ENCODE measurements at places on chromosomes 2 and 18. TPM values are rescaled to one million over a fixed set of nuclear protein-coding genes. Genes with fewer than 3 reads are reported as not detected.

Gene PAPOLG
- 13.0 TPM for total RNA-seq

Gene MARCHF4
- total RNA-seq: 1.9 TPM

Gene PROM2
- total RNA-seq: 2.4 TPM

Gene ASAP2
- total RNA-seq: 11.3 TPM

Gene C2orf15
- 1.7 TPM for total RNA-seq

Gene EVX2
- 1.2 TPM for total RNA-seq

Gene CACNB4
- total RNA-seq: 40.2 TPM

Gene ARHGAP28
- total RNA-seq: 41.2 TPM

Gene CAPN14
- 0.96 TPM for total RNA-seq

Gene DIPK1C
- 3.1 TPM for total RNA-seq

DNA sequence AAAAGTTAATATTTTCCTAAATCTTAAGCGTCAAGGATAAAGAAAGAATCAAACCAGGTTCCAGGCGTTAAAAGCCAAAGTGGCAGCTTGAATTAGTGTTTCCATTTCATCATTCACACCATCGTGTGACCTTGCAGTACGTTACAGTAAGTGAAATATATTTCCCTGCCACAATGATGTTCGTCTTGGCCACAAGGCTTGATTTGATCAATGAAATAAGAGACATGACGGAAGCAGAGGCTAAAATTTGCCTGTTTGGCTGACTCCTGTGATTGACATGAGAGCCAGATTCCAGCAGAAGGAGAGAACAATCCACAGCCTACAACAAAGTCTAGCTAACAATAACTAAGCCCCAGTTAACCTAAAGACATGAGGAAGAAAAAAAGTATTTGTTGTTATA lies 62.0 kb downstream of the ASXL2 start:
- DNase-seq: no peak

- no peak for DNase-seq
Measured at GRCh38 chr2:127181851-127182250, 38.2 kb downstream of the CYP27C1 start.

GRCh38 chr2:239025096-239025801 lies 177.4 kb downstream of the TWIST2 start:
- DNase-seq: peak; percentile 95

DNA sequence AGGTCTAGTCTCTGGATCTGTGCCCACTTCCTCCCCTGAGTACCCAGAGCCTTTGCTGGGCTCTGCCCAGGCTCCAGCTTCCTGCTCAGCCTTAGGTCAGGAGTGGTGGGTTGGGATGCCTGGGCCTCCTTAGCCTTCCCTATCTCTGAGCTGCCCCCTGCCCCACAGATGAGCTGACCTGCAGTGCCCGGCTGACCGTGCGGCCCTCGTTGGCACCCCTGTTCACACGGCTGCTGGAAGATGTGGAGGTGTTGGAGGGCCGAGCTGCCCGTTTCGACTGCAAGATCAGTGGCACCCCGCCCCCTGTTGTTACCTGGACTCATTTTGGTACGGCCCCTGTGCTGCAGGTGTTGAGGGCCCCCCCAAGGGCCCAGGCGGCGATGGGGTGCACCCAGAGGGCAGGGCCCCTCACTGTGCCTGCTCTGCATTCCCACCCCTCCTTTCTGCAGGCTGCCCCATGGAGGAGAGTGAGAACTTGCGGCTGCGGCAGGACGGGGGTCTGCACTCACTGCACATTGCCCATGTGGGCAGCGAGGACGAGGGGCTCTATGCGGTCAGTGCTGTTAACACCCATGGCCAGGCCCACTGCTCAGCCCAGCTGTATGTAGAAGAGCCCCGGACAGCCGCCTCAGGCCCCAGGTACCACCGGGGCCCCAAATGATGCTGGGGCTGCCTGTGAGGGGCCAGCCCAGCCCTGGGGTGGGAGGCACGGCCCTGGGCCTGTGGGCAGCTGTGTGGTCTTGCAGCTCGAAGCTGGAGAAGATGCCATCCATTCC lies 30.1 kb upstream of the GMPPA start:
- no peak for DNase-seq

GRCh38 chr2:155839436-155839835 lies 493.1 kb downstream of the NR4A2 start:
- DNase-seq: peak; percentile 9

GRCh38 chr2:231820786-231821303 lies 34.6 kb downstream of the COPS7B start:
- DNase-seq: no peak

- no peak for DNase-seq
Measured at GRCh38 chr2:209463226-209463625, 39.4 kb downstream of the MAP2 start.

DNA sequence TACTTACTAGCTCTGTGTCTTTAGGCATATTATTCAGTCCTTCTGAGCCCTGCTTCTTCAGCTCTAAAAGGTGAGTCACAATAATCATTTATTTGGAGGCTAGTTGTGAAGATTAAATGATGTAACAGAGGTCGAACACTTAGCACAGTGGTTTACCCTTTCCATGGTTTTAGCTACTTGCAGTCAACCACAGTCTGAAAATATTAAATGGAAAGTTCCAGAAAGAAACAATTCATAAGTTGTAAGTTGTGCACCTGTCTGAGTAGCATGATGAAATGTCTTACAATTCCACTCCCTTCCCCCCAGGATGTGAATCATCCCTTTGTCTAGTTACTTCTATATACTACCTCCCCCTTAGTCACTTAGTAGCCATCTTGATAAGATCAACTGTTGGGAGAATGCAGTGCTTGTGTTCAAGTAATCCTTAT lies 217.6 kb upstream of the THUMPD2 start:
- DNase-seq: no peak

- DNase-seq: no peak
Measured at GRCh38 chr2:71389384-71390072, 57.9 kb downstream of the ZNF638 start.

- peak; percentile 52 for DNase-seq
Measured at GRCh38 chr2:176079831-176080539, 3.8 kb downstream of the EVX2 start.

DNA sequence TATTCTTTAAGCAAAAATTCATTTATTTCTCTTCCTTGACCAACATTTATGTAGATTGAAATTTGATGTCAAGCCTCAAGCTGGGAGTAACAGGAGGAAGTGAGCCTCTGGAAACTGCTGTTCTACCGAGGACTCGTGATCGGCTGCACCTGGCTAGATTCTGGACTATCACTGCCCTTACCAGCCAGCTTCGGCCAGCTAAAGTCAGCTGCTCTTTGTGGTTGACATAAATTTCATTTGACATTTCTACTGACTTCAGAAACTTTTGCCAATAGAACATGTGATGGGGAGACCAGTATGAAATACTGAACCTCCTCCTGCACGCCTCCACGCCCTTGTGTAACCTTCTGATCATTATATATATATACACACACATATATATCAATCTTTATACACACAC lies 74.2 kb upstream of the RGPD5 start:
- no peak for DNase-seq

GRCh38 chr2:199434555-199434954 lies 23.2 kb downstream of the SATB2 start:
- DNase-seq: no peak

GRCh38 chr18:46810481-46811000 lies 53.7 kb upstream of the ST8SIA5 start:
- DNase-seq: no peak

DNA sequence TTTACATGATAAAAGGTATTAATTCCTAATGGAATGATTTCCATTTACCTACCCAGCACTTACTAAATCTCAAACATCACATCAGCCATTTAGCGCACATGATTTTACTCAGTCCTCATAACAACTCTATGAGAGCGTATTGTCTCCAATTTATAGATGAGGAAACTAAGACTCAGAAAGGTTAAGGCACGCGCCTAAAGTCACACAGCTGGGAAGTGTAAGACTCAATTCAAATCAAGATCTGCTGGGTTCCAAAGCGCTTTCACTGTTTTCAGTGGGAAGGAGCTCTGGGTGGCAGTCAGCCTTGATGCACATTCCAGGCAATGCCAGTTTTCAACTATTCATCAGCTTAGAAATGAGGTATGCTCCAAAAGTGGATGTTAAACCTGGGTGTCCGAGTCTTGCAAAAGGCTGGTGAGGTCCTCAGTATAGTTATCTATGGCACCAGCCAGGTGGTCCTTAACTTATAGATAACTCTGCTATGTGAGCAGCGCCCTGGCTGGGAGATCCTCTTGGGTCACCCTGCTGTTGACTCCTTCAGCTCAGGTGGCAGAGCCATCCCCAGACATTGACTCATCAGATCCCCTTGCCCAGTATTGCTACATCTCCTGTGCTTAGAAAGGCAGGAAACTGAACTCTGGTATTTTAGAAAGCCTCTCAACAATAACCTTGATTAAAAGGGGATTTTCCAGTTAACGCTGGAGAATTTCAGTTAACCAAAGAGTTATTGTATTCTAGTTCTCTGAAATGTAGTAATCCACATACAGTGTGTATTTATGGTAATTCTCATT lies 47.1 kb downstream of the SLC4A1AP start:
- DNase-seq: no peak

GRCh38 chr2:218292048-218293014 lies at the start of gene TMBIM1:
TMBIM1 (minus strand) TSS chr2:218292503; CDS start chr2:218282141, 10,362 bp downstream.
- peak; percentile 84 for DNase-seq

DNA sequence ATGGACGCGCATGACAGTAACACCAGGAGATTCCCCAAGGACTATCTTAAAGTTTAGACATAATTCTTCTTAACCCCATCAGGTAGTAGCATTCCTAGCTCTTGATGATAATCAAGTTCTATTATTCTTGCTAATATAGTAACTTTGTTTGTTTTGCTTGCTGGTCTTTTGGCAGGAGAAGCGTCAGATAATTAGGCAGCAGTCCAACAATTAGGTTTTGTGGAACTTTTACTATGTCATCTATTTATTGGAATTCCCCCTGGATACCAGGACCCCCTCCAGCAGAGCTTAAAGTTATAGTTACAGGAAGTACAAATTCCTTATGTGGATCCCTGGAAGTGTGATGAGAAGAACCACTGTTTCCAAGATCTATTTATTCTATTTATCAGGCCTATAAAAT lies 1138.0 kb upstream of the FAM98A start:
- DNase-seq: no peak

- DNase-seq: no peak
Measured at GRCh38 chr2:46852598-46852997, 63.0 kb downstream of the MCFD2 start.

DNA sequence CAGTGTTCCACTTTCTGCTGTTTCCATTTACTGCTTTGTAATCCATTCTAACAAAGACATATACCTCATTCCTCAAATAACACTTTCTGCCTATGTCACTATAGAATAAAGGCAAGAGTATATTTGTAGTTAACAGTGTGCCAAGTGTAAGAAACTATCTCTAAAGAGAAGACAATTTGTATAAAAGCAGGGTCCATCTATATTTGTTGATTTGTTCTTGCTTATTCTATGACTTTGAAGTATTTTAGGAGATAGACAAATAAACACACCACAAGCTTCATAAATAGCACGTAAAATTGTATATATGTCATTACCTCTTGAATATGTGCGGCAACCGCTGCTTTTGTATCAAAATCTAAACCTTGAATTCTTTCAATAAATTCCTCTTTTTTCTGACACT lies 56.0 kb downstream of the CCDC88A start:
- no peak for DNase-seq

DNA sequence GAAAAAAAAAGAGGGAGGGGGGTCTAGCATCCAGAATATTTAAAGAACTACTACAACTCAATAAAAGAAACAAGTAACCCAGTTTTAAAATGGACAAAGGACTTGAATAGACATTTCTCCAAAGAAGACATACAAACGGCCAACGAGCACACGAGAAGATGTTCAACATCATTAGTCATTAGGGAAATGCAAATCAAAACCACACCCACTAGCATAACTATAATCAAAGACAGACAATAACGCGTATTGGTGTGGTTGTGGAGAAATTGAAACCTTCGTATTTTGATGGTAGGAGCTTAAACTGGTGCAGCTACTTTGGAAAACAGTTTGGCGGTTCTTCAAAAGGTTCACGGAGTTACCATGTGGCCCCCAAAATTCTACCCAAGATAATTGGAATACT lies 64.3 kb upstream of the CAB39 start:
- DNase-seq: no peak

GRCh38 chr2:169511818-169512217 lies 2.3 kb downstream of the KLHL41 start:
- DNase-seq: no peak

DNA sequence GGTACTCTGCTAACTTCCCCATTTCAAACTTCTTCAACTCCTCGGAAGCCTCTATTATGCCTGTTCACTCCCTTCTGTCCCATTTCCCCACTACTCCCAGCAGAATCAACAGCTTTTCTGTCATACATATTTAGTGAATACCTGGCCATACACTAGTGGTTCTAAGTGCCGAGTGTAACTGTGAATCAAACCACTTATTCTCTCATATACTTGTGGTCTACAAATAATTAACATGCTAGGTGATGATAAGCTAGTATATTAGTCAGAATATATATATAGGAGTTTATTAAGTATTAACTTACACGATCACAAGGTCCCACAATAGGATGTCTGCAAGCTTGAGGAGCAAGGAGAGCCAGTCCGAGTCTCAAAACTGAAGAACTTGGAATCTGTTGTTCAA lies 150.7 kb downstream of the CCDC102B start:
- no peak for DNase-seq

DNA sequence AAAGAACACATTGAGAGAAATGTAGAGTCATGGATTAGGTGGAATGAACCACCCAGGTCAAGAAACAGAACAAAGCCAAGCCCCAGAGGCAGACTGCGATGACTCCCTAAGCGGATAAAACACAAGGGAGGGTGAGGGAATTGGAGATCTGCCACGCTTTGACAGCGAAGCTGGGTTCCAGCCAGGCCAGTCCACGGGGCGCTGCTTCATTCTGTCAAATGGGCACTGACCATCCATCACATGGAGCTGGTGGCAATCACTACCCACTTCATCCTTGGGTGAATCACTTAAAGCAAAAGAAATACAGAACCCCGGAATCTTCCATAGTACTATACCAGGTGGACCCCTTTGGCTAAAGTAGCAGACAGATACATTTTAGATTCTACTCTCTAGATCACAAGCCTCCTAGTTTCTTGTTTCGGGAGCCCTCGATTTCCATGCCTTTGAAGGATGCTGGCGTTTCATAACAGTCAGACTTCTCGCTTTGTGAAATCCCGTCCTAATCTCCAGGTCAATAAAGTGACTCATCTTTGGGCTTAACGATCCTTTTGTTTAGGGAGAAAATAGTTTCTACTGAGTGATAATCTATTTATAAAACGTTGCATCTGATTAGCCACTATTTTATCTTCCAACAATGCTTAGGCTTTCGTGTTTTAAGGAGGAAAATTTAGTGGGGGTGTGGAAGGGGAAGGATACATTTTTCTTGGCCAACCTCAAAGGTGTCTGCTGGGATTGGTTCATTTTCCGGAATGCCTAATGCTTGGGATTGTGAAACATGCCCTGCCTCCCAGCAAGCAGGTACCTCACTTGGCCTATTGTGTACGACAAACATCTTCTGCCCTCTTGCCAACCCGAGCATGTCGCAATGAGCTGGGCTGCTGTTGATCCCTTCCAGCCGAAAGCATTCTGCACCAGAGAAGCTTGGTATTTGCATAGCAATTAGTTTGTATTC lies 44.1 kb upstream of the HDAC4 start:
- DNase-seq: peak; percentile 30

- no peak for DNase-seq
Measured at GRCh38 chr2:30235008-30235655, 3.8 kb downstream of the LBH start.
